ENCODE measurements at places on chromosomes 5 and 9.

- no peak for DNase-seq
Observed at GRCh38 chr9:135491764-135492163, 8.7 kb upstream of the MRPS2 start.

GRCh38 chr9:115033800-115034199, 84.2 kb downstream of the TNC start:
- DNase-seq = no peak

DNA sequence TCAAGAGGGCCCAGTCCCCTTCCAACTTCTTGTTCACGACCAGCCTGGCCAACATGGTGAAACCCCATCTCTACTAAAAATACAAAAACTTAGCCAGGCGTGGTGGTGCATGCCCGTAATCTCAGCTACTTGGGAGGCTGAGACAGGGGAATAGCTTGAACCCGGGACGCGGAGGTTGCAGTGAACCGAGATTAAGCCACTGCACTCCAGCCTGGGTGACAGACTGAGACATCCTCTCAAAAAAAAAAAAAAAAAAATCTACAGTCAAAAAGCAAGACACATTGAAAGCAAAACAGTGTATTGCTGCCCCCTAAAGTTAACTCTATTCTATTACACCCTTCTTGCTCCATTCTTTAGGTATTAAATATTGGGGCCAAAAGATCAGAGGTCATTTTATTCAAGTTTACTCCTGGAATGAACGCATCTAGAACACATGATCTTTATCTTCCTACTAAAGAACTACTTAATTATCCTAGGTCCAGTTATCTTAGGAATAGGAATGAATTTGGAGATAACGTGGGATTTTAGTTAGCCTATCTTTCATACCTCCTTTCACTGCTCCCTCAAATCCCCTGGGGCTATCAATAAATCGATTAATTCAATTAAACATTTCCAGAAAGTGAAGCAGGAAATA, 2.4 kb downstream of the ATG12 start:
- DNase-seq = no peak

- DNase-seq = no peak
Observed at GRCh38 chr9:92934321-92934720, 13.0 kb upstream of the FGD3 start.

GRCh38 chr9:8539681-8540197, 740.2 kb upstream of the DMAC1 start:
- no peak for DNase-seq

DNA sequence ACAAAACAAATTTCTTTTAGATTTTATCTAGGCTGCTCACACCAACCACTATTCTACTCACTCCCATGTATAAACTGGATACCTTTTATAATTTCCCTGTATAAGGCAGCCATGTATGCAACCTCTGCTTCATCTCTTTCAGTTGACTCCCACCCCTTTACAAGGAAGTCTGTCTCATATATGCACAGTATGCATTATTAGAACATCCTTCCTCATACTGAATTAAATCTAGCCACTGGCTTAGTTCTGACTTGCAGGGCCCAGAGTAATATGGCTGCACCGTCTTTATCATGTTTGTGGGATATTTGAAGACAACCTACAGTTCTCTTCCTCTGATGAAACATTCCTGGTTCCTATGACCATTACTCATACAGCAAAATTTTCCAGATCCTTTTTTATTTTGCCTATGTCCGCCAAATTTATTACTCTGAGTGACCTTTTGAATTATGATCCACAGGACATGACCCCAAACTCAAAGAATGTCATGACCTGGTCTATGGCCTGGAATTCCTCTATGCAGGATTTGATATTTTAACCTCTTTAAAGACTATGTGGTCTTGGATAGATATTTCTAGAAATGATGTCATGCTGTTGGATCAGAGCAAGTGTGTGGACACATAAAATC, 76.6 kb upstream of the ITGA1 start:
- DNase-seq = no peak

- no peak for DNase-seq
Observed at GRCh38 chr9:136796238-136796774, at the start of gene CCDC183. CCDC183 (plus strand) TSS chr9:136796338; CDS start chr9:136796398, 60 bp downstream.

DNA sequence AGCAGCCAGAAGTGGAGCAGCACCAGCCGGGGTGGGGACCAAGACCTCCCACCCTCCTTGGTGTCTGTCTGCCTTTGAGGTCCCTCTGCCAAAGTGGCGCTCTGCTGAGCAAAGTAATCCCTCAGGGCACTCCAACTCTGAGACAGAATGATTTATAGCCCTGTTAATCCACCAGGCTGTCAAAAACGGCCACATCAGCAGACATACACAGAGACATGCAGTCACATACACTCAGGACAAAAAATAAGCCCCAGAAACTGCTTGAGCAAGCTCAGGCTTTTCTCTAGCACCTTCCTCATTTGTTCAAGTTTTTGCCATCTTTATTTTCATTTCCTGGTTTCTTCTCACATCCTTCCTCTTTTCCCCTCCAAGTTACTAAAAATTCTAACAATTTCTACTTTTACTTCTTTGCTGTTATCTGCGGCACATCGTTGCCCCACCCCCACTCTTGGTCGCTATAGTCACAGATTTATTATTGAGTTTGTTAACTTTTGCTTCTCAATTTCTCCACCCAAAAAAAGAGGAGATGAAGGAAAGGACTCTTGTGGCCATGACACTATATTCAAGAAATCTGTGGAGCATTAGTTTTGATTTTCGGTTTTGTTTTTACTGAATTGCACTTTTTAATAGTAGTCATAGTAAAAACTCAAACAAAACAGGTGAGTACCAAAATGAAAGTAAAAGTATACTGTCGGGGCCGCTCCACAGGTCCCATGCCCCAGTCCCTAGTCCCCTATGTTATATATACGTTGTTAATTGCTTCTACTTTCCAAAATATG, 17.4 kb upstream of the ADRB2 start:
- no peak for DNase-seq

GRCh38 chr9:118567861-118568260, 801.4 kb downstream of the BRINP1 start:
- DNase-seq = no peak

GRCh38 chr5:38994324-38994927, 79.8 kb downstream of the RICTOR start:
- no peak for DNase-seq

DNA sequence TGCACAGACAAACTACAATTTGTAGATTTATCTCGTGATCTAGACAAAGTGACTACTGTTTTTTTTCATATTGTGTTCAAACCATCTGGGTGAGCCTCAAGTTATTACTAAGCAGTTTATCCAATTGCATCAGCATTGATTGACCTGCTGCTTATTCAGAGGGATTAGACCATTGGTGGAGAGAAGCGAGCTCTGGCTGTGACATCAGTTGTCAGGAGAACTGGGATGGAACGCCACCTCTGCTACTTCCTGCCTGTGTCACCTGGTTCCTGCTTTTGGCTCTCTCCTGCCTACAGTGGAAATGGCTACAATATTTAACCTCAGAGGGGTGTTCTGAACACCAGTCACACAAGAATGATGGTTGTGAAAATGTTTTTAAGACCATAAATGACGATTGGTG, 12.1 kb downstream of the NR4A3 start:
- DNase-seq = no peak

- DNase-seq = no peak
Observed at GRCh38 chr5:151708126-151708525, 21.4 kb upstream of the SPARC start.

DNA sequence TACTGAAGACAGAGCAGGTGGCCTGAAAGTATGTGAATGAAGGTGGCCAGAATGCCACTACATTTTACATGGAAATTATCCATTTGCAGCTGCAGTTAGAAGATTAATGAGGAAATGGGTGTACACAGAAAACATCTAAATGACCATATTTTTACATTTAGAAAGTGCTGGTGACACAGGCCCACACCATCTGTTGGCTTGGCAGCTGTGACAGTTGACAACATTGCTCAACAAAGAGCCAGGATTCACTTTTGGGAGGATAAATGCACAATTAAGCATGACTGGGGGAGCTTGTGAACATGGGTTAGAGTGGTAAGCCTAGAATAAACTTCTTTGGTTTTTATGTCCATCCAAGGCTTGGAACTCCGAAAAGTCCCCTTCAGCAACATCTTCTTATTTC, 360.5 kb downstream of the KCTD16 start:
- DNase-seq = no peak

- DNase-seq = no peak
Observed at GRCh38 chr9:13587571-13587970, 308.1 kb upstream of the MPDZ start.

- no peak for DNase-seq
Observed at GRCh38 chr5:15889001-15889400, 290.6 kb downstream of the MARCHF11 start.

- DNase-seq = no peak
Observed at GRCh38 chr9:133915534-133916158, 76.5 kb downstream of the VAV2 start.

- no peak for DNase-seq
Observed at GRCh38 chr5:34485768-34486030, 170.4 kb upstream of the RAI14 start.

GRCh38 chr9:76573905-76574760, 115.2 kb downstream of the GCNT1 start:
- no peak for DNase-seq

DNA sequence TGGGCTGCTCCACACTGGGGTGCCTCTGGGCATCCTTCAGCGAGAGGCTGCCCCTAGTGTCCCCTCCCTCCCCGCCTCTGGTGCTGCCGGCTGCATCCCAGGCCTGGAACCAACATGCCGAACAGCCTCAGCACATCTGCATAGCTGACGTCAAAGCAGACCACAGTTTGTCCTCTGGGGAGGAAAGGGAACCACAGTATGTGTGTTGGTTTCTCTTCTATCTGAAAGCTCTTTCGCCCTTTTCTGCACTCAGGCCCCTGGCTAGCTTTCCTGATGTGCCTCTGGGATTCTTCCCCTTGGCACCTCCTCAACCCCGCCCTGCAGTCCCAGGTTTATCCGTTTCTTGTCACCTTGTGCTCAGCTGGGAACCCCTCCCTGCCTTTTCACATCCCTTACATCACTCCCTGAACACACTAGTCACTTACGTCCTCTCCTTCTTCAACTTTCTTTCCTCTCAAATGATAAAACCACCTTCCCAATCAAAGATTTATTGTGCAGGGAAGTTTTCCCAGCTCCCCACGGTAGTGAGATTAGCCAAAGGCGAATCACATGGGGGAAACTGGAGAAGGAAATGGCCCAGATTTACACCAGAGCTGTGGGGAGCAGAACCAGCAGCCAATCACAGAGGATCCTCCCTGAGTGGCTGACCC, 35.5 kb upstream of the B4GALT1 start:
- peak; percentile 11 for DNase-seq

DNA sequence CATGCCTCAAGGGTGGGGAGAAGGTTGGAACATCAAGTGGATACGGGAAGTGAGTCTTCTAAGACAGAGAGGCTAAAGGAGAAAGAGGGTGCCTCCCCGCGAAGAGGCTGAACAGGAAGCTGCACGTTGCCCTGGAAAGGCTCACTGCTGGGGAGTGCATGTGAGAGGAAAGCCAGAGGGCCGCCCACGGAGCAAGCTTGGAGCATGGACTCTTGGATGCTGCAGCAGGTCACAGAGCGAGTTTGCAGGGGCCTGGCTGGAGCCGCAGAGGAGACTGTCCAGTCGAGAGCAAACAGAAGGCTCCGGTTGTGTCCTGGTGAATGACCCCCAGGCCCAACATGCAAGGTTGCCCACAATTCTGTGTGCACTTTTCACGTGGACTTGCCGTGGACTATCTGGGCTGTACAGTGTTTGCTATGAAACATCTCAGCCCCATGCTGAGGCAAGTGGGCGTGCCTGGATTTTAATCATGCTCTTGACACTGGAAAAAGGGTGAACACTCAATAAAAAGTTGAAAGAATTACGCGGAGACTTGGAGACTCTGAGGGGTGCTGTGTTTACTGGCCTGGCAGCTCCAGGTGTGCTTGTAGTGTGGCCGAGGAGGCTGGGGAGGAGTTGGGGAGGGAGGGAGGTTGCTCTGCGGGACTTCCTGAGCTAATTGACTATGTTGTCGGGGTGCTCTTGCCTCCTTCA, 54.5 kb upstream of the GARNL3 start:
- no peak for DNase-seq

DNA sequence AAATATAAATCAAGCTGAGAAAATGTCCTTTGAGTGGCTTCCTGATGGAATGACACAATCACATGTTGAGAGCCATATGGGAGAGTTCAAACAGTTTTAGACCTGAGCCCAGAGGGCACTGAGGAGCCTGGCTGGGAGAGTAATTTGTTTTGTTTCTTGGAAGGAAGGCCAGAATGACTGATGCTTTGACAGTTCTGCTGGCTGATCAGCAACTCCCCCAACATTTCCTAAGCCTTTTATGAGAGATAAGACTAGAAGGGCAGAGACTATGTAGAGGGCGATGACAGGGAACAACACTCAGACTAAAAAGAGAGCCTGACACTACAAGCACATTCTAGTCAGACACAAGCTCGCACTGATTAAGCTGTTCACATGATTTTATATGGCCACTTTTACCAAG, 169.2 kb downstream of the COX7C start:
- no peak for DNase-seq

DNA sequence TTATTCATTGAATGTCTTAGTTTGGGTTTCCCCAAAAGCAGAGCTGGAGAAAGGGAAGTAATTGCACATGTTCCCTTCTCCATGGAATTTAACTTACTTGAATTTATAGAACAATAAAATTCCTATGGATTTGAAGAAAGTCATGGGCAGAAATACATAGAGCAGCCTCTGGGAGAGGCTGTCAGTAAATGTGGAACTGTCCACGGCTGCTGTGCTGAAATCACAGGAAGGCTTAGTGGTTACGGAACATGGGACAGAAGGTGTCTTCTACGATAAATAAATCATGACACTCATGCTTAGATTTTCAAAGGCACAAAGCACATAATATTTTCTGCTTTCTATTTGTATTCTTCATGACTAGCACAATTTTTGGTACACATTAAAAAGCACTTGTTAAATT, 440.6 kb upstream of the IZUMO3 start:
- no peak for DNase-seq

DNA sequence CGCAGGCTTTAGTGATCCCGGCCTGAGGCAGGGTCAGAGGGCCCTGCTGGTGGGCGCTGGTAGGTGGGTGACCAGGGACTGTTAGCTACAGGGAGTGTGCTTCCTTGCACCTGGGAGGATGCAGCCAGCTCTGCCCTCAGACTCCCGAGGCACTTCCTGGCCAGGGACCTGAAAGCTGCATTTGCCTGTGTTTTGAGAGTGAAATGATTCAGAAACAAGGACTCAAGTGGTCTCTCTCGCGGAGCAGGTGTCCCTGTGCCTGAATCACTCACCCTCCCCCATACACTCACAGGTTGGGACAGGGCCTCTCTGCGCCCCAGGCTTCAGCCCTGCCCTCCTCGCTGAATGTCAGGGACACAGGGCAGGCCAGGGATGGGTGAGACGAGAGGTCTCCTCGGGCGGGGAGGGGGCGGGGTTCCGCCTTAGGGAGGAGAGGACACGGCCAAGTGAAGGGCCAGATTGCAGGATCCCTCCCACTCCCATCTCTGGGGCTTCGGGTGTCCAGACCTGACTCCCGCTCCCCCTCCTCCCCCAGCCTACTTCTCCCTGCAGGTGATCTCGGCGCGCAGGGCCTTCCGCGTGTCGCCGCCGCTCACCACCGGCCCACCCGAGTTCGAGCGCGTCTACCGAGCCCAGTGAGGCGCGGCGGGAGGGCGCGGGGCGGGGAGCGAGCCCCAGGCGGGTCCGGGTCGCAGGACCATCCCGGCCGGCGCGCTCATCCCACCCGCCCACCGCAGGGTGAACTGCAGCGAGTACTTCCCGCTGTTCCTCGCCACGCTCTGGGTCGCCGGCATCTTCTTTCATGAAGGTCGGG, 1.5 kb downstream of the LTC4S start:
- no peak for DNase-seq

GRCh38 chr9:127050591-127051001, 71.8 kb downstream of the ANGPTL2 start:
- DNase-seq = no peak

GRCh38 chr9:127444283-127444920, 6.8 kb downstream of the RPL12 start:
- no peak for DNase-seq
